CD4-positive, CD25-positive, alpha-beta regulatory T cell (primary cell): ENCODE measurements at places on chromosomes 5 and 9. TPM values are rescaled to one million over a fixed set of nuclear protein-coding genes. Genes with fewer than 3 reads are reported as not detected.

- H3K27me3 ChIP-seq = no peaks in the 10 kb centered on the region
- peaks cover 19% of the 10 kb centered on the region for H3K4me1 ChIP-seq
- DNase-seq = peak; percentile 11
- peaks cover 12% of the 10 kb centered on the region for H3K36me3 ChIP-seq
- peak overlapping the region; percentile 78 for H3K4me3 ChIP-seq
Measured at GRCh38 chr9:128160603-128160987, 530 bp downstream of the BBLN start.

FRRS1L gene
- total RNA-seq = not detected

DNA sequence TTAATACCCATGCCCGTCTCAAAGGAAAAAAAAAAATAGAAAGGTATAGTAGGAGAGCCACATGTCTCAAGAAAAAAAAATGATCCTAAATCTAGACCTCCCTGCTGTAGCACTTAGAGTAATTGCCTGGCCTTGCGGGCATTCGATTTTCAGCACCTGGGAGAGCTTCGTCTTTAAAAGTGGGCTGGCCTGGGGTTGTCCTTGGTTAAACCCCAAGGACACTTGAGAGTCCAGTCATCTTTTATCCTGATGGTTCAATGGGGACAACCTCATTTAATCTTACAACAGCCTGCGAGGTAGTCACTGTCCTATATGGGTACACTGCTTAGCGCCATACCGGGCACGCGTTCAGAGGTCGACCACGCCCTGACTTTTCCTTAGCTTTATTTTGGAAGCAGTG, 60.1 kb downstream of the MAT2B start:
- peak overlapping the region; percentile 71 for H3K4me3 ChIP-seq
- H3K36me3 ChIP-seq = no peaks in the 10 kb centered on the region
- peaks cover 52% of the 10 kb centered on the region for H3K27me3 ChIP-seq

- H3K27me3 ChIP-seq = no peaks in the 10 kb centered on the region
- no peak for DNase-seq
- H3K4me1 ChIP-seq = no peaks in the 10 kb centered on the region
- no peaks in the 10 kb centered on the region for H3K36me3 ChIP-seq
Measured at GRCh38 chr9:106801816-106802215, 61.1 kb upstream of the ZNF462 start.

DNA sequence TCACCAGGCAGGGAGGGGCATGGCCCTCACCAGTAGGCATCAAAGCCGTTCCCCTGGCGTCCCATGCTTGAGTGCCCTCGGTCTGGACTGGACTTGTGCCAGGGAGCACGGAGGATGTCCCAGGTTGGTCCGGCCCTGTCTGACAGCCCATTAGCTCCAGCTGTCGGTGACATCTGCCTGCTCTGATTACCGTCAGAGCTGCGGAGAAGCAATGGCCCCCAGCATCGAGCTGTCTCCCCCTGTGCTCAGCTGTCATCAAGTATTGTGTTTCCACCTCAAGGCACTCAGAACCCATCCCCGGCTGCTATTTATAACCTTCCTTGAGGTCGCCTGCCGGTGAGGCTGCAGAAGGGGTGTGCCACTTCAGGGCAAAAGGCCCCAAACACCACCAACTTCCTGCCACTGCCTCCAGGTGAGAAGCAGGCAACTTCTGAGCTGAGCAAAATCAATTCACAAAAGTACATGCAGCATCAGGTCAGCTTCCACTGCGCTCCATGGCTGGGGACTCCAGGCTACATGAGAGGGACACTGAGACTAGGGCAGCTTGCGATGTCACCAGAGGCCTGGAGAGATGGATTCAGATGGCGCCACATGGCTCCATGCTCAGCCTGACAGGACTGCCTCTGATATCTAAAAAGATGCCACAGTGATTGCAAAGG, 142.7 kb downstream of the C5orf15 start:
- H3K4me1 ChIP-seq = no peaks in the 10 kb centered on the region
- no peak overlapping the region for H3K4me3 ChIP-seq
- no peaks in the 10 kb centered on the region for H3K36me3 ChIP-seq
- peaks cover 6% of the 10 kb centered on the region for H3K27me3 ChIP-seq
- DNase-seq = no peak

DNA sequence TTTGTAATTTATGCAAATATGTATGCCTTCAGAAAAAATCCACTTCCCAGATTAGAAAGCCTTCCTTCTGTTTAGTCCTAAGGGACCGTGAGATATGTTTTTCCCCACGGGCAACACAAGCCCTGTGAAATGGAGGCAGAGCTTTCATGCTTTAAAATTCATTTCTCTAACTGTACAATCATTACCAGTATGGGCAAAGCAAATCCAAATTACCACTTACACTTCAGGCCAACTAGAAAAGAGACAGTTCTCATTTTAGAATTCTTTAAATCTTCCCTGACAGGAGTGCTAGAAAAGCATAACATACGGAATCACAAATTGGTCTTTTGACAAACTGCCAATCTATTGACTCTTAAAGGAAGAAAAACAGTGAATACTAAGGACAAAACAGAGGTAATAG, 20.5 kb upstream of the TNPO1 start:
- H3K4me3 ChIP-seq = no peak overlapping the region
- H3K27me3 ChIP-seq = peaks cover 12% of the 10 kb centered on the region
- no peaks in the 10 kb centered on the region for H3K4me1 ChIP-seq
- H3K36me3 ChIP-seq = no peaks in the 10 kb centered on the region
- no peak overlapping the region for H3K27ac ChIP-seq

TMOD1 gene
- total RNA-seq = 3.7 TPM

DNA sequence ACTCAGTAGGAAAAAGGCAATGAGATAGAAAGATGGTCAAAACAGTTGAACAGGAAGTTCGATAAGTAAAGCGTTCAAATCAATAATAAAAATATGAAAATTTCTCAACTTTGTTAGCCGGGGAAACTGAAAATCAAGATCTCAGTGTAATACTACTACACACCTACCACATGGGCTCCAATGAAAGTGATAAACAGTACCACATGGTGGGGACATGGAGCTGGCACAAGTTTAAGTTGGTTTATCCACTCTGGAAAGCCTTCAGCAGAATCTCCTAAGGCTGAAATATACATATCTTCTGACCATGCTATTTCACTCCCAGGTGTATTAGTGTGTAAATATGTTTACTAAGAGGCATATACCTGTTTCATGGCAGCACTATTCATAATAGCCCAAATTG, 126.8 kb downstream of the NXNL2 start:
- no peaks in the 10 kb centered on the region for H3K27me3 ChIP-seq
- no peak overlapping the region for H3K4me3 ChIP-seq
- no peaks in the 10 kb centered on the region for H3K36me3 ChIP-seq
- H3K27ac ChIP-seq = no peak overlapping the region
- H3K4me1 ChIP-seq = no peaks in the 10 kb centered on the region

GRCh38 chr5:10301842-10302610, 5.7 kb downstream of the CMBL start:
- no peak overlapping the region for H3K4me3 ChIP-seq
- H3K4me1 ChIP-seq = no peaks in the 10 kb centered on the region
- H3K36me3 ChIP-seq = no peaks in the 10 kb centered on the region
- DNase-seq = no peak
- no peak overlapping the region for H3K27ac ChIP-seq

DNA sequence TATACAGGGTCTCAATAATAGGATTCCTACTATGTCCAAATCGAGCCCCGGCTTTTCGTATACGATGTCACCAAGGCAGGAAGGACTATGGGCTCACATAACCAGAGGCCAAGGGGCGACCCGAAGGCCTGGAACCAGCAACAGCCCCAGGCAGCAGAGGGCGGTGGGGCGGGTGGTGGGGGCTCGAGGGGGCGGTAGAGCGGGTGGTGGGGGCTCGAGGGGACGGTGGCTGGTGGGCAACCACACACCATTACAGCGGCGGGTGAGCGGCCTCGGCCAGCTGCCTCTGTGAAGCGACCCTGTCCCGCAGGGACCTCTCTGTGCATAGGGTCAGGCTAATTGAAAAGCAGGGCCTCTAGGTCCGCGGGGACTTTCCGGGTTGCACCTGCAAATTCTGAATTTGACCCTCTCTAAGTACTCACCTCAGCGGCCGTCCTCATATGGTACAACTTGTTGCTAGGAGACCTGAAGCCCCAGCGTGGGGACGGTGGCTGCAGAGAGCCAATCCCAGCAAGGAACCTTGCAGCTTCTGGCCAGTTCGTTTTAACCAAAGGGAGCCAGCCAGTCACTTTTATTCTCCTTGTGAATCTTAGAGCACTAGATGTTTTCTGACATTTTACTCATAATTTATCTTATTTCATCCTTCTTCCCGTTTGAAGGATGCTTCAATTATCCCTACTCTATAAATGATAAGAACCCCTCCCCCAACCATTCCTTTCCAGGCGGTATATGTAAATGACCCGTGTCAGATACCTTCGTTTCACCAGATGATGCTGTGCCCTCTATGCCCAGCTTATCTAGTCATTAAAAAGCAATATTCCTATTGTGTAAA, at the start of gene NME5:
Gene NME5 (minus strand): TSS at position 480 of the 832 bp plus-strand sequence. CDS start 648 bp downstream, outside the sequence.
- H3K4me3 ChIP-seq = no peak within 1 kb of the TSS
- DNase-seq = no peak
- H3K27ac ChIP-seq = no peak within 1 kb of the TSS
- H3K4me1 ChIP-seq = no peaks in the 10 kb centered on the region
- H3K27me3 ChIP-seq = peaks cover 5% of the 10 kb centered on the region
- no peaks in the 10 kb centered on the region for H3K36me3 ChIP-seq

TRIM7 gene
- total RNA-seq = 0.72 TPM

DNA sequence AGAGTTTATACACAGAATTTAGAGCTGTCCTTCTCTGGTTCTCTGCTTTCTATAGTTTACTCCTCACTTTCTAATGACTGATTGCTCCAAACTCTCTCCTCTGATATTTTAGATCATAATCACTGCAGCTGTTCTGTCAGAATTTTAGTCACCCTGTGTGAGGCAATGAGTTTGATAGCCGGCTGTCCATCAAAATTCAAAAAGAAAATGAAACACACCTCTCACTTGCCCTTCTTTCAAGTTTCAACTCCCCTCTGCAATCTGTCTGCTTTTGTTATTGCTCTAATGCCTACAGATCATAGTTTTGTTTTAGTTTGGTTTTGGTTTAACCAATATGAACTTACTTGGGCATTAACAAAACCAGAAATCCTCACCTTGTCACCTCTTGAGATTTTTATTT, 23.3 kb upstream of the ABLIM3 start:
- peaks cover 8% of the 10 kb centered on the region for H3K27me3 ChIP-seq
- no peak for DNase-seq
- H3K27ac ChIP-seq = no peak overlapping the region
- H3K36me3 ChIP-seq = no peaks in the 10 kb centered on the region

MEGF9 gene
- 17.8 TPM for total RNA-seq

DNA sequence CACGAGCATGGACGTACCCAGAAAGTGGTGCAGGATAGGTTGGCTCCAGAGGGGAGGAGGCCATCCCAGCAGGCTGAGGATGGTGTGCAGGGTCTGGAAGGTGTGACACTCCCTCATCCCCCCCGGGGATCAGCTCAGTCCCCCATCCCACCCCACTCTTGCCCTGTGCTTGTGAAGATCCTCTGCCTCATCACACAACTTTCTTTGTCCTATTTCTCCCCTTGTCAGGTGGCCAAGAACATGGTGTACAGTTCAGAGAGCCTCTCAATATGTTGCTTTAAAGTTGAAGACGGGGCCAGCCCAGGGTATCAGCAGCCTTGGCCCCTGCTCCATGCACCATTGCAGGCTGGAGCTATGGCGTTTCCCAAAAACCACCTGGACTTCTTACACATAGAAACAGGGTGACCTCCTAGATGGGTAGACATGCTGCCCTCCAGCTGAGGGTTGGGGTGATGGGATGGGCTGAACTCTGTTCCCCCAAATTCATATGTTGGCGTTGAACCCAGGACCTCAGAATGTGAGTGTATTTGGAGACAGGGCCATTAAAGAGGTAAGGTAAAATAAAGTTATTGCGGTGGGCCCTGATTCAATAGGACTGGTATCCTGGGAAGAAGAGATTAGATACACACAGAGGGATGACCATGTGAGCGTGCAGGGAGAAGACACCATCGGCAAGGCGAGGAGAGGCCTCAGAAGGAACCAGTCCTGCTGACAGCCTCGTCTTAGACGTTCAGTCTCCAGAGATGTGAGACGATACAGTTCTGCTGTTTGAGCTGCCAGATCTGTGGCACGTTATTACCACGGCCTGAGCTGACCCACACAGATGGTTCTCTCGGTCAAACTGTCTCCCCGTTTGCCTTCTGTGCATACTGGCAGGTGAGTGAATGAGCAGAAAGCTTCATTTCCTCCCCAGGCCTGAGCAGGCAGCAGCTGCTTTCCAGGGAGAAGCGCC, 272.5 kb downstream of the GADD45G start:
- H3K4me1 ChIP-seq = no peaks in the 10 kb centered on the region
- DNase-seq = no peak
- no peak overlapping the region for H3K4me3 ChIP-seq
- no peak overlapping the region for H3K27ac ChIP-seq
- H3K27me3 ChIP-seq = no peaks in the 10 kb centered on the region

GRCh38 chr5:126869005-126869451, 92.1 kb downstream of the LMNB1 start:
- H3K4me1 ChIP-seq = peaks cover 9% of the 10 kb centered on the region
- peaks cover 2% of the 10 kb centered on the region for H3K36me3 ChIP-seq
- DNase-seq = peak; percentile 17
- no peaks in the 10 kb centered on the region for H3K27me3 ChIP-seq
- H3K27ac ChIP-seq = no peak overlapping the region
- peak overlapping the region; percentile 54 for H3K4me3 ChIP-seq

PHF24 gene
- not detected for total RNA-seq

GRCh38 chr9:83445703-83446265, 92.4 kb downstream of the FRMD3 start:
- no peak for DNase-seq

DNA sequence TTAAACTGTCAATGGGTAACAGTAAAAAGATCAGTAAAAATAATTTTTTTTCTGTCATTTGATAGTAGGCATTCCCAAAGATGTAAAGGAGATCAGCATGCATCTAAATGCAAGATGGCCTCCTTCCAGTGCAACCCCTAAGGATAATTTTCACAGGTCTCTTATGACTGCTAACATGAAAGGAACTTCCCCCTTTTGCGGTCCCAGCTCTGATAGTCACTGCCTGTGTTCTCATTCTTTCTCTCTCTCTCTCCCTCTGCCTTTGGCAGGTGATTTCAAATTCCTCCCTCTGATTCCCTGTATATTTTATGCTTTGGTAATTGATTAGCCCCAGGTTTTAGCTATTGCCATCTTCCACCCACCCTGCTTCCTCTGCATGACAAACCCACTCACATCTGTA, 8.9 kb downstream of the SPINK14 start:
- DNase-seq = no peak
- H3K4me3 ChIP-seq = no peak overlapping the region
- no peaks in the 10 kb centered on the region for H3K36me3 ChIP-seq
- H3K4me1 ChIP-seq = no peaks in the 10 kb centered on the region
- no peak overlapping the region for H3K27ac ChIP-seq

DNA sequence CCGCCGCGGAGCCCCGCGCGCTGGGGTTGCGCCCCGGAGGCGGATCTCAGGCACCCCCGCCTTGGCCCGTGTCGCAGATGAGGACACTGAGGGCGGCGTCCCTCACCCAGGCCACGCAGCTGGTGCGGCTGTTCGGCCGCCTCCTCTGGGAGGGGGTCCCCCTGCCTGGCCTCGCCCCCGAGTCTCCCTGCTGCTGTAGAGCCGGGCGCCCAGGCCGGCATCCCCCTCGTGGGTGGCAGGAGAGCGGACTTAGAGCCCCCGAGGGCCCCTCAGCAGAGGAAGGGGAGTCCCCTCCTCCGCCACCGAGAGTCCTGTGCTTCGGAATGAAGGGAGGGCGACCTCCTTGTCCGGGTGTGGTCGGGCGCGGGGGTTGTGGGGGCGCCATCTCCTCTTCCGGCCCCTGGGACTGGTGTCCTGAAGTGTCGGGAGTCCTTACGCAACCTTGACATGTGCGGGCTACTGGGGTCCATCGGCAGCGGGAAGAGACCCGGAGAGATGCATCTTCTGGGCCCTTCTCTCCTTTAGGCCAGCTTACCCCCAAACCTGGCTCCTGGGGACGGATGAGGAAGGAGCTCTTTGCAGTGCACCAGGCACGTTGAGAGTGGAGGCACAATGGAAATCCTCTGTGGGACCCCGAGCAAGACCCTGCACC, 11.7 kb upstream of the EXOSC2 start:
- peak overlapping the region; percentile 68 for H3K4me3 ChIP-seq
- peak; percentile 17 for DNase-seq
- no peak overlapping the region for H3K27ac ChIP-seq
- peaks cover 3% of the 10 kb centered on the region for H3K27me3 ChIP-seq
